ENCODE measurements at places on chromosomes 7 and 10.

GRCh38 chr10:74955796-74956195 is 129.4 kb downstream of the KAT6B start:
- peak; percentile 20 for DNase-seq

GRCh38 chr7:112699725-112700513 is 90.3 kb downstream of the TMEM168 start:
- DNase-seq: no peak

DNA sequence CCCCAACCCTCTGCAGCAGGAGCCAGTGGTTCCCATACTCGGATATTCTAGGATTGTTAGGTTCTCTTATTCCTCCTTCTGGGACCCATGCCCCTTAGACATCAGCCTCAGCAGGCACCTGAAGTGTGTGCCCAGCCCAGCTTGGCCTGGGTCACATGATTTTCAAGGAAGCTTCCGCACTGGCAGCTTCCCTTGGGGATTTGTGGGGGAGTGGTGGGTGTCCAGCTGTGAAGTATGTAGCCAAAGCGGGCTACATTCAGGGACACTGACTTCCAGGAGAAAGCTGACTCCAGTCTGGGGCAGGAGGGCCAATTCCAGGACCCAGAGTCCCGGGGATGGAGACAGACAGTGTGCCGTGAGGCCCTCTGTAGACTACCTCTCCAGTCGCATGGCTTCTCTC is 1.3 kb downstream of the LDB1 start:
- peak; percentile 23 for DNase-seq

DNA sequence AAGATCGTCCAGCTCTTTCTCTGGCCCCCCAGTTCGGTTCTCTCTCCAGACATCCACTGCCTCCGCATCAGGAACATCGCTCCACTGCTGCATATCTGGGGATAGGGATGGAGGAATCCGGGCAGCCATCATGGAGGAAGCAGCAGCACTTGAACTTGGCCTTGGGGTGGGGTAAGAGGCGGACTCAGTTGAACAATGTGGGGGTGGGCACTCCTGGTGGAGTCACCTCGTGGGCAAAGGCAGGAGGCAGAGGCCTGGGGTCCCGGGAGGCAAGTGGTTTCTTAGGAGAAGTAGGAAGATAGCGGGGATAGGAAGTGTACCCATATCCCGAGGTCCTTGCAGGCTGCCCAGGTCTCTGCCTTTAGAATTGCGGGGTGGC is 98.3 kb downstream of the CHST15 start:
- no peak for DNase-seq

GRCh38 chr10:89355394-89355931 is 22.4 kb upstream of the IFIT1B start:
- peak; percentile 31 for DNase-seq

DNA sequence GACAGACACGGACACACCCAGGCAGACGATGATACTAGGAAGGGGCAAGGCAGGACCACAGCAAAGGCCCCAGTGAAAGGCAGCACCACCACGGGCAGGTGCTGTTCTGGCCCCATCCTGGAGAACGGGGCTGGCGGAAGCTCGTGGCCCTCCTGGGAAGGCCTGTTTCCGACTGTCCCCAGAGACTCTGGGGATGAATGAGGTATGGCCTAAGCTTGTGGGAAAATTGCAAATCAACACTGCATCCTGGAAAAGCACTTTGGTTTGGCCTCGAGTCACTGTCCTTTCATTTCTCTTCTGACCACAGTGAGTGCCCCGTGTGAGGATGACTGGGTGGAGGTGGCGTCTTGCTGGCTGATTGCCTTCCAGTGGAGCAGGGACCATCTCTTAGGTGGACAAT is 81.6 kb upstream of the ANLN start:
- no peak for DNase-seq

- no peak for DNase-seq
These were observed 7.7 kb upstream of the GBX1 start for GRCh38 chr7:151175047-151175792.

- DNase-seq: peak; percentile 5
These were observed 97.8 kb downstream of the CALCR start for GRCh38 chr7:93476491-93477344.

GRCh38 chr7:29607259-29607658 is 43.6 kb downstream of the PRR15 start:
- no peak for DNase-seq

DNA sequence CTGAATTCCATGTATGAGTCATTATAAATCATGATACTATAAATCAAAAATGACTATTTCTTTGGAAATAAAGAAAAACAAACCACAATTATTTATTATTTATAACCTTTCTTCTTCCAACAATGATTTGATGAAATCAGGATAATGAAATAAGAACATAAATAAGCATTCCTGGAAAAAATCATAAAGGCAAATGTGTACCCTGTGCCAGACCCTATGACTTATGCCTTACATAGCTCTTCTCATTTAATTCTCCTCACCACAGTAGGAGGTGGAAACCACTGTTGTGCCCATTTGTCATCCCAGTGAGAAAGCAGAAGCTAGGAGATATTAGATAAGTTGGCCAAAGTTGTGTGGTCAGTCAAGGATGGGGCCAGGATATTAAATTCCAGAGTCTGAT is 255.1 kb downstream of the DOCK4 start:
- DNase-seq: no peak

DNA sequence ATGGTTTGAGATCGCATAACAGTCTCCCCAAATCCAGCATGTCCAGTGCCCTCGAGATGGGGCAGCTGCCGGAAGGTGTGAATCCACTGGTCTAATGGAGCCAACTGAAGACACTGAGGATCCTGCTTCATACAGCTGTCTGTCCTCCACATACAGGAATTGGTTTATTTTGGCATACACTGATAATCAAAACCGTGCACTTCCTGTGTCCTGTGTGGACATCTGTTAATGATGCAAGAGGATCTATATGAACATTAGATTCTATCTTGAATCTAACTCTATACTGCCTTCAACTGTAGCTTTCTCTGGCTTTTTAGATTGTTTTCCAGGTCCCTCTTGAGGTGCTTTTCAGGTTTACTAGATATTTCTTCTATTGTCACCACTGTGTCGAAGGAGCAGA is 3.0 kb upstream of the JAZF1 start:
- DNase-seq: no peak

DNA sequence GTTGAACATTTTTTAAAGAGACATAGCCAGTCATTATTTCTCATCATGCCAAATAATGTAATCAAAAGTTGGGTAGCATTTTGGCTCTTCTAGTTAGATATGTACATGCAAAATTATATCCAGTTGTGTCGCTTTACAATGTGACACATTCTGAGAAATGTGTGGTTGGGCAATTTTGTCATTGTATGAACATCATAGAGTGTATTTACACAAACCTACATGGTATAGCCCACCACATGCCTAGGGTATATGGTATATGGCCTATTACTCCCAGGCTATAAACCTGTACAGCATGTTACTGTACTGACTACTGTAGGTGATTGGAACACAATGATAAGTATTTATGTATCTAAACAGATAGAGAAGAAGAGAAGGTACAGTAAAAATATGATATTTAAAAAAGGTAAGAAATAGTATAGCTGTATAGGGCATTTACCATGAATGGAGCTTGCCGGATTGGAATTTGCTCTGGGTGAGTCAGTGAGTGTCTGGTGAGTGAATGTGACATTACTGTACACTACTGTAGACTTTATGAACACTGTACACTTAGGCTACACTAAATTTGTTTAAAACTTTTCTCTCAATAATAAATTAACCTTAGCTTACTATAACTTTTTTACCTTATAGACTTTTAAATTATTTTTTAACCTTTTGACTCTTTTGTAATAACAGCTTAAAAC is 16.5 kb downstream of the ZNF365 start:
- DNase-seq: peak; percentile 59
